ENCODE measurements at places on chromosomes 5 and 9.

GRCh38 chr9:129570450-129571297, 50.2 kb downstream of the C9orf50 start:
- DNase-seq: peak; percentile 54

GRCh38 chr9:4662989-4663792, 1.1 kb downstream of the PLPP6 start:
- DNase-seq: no peak

DNA sequence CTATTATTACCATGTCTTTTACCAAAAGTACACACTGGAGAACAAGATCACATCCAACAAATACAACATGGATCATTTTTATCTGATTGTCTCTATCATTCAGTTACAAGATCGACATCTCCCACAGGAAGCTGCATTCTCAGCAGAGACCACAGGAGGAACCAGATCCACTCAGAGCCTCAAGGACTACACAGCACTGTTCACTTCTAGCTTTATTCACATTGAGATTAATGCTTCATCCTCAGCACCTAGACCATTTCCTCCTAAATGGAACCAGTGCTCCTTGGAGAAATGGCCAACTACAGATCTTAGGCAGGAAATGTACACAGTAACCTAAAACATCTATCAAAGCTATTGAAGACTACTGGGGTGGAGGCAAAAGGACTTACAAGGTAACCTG, 13.3 kb upstream of the C5orf15 start:
- no peak for DNase-seq

DNA sequence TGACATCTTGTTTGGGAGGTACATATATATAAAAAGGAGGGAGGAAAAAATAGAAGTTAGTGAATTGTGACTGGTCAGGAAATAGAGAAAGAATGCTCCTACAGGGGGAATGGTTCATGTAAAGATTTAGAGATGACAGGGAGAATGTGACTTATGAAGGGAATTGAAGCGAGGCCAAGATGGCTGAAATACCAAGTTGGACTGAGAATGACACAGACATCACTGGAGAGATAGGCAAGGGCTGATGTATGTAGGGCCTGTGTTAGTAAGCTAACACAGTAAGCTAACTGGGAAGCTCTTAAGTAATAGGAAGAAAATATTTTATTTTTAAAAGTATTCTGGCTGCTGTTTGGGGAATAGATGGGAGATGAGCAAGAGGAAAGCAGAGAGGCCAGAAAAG, 286.3 kb downstream of the NNT start:
- DNase-seq: no peak

DNA sequence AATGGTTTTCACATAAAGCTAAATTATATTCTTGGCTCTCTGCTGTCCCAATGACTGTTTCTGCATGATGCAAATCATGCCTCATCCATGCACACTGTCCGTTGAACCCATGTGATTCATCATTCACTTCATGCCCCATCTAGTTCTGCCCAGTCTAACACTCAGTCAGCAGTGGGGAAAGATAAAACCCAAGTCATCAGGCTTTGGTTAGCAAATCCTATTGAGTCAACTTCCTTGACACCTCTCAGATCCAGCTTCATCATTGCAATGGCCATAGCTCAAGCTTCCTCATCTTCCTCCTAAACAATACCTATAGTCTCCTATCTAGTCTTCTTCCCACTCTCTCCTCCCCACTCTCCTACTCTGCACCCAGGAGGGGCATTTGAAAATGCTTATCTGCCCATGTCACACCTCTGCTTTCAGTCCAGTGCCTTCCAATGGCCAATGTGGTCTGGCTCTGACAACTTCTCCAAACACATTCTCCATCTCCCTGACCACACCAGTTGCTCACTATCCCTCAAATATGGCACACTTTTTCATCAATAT, 266.0 kb upstream of the TRIM32 start:
- DNase-seq: no peak

- DNase-seq: no peak
Observed at GRCh38 chr5:149776361-149777305, 46.5 kb downstream of the PPARGC1B start.
